ENCODE measurements at places on chromosomes 16 and 17.

DNA sequence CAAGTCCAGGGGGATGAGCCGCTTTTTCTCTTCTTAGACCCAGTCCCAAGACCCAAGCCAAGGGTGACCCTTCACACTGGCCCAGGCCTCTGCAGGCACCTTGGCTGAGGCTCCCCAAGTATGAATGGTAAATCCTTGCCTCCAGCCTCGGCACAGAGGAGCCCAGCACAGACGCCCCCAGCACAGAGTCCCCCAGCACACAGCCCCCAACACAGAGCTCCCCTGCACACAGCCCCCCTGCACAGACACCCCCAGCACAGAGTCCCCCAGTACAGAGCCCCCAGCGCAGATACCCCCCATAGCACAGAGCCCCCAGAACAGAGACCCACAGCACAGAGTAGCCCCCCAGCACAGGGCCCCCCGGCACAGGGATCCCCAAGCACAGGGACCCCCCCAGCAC is 1.0 kb upstream of the MCRIP2 start:
- DNase-seq: no peak

DNA sequence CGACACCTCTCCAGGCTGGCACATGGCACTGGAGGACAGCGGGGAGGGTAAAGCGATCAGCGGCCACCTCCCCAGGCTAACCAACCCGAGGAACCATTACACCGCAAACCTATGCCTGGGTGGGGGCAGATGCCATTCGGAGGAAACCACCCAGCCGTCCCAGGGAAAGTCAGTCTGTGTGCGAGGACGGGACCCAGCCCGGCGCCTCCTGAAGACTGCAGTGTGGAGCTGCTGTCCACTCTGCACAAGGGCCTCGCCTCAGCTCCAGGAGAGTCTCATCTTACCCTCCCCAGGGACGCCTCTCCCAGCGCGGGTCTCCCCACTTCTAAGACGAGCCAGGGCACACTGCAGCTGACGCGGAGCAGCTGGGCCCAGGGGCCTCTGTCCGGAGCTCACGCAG is 8.0 kb downstream of the SLC38A10 start:
- DNase-seq: no peak

DNA sequence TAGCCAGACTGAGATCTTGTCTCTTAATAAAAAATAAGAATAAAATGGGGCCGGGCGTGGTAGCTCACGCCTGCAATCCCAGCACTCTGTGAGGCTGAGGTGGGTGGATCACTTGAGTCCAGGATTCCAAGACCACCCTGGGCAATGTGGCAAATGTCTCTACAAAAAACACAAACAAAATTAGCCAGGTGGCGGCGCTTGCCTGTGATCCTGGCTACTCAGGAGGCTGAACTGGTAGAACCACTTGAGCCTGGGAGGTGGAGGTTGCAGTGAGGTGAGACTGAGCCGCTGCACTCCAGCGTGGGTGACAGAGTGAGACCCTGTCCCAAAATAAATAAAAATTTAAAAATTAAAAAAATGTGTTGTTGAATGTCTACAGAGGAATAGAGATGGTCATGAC is 2.9 kb upstream of the DEF8 start:
- DNase-seq: no peak

GRCh38 chr16:61002479-61003204 is 1033.6 kb downstream of the CDH8 start:
- no peak for DNase-seq

- no peak for DNase-seq
Observed at GRCh38 chr17:73013301-73013700, 79.2 kb downstream of the SLC39A11 start.

DNA sequence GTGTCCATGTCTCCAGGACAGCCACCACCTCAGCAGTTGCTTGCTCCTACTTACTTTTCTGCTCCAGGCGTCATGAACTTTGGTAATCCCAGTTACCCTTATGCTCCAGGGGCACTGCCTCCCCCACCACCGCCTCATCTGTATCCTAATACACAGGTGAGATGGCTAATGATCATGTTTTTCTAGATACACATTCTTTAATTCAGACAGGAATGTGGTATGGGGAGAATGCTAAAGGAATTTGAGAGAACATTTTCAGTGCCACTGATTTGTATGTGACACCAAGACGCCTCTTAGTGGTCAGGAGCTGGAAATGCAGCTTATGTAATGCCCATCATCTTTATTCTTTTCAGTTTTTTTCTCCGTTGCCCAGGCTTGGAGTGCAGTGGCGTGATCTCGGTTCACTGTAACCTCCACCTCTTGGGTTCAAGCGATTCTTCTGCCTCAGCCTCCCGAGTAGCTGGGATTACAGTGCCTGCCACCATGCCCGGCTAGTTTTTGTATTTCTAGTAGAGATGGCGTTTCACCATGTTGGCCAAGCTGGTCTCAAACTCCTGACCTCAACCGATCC is 8.9 kb upstream of the RAPGEFL1 start:
- DNase-seq: no peak

DNA sequence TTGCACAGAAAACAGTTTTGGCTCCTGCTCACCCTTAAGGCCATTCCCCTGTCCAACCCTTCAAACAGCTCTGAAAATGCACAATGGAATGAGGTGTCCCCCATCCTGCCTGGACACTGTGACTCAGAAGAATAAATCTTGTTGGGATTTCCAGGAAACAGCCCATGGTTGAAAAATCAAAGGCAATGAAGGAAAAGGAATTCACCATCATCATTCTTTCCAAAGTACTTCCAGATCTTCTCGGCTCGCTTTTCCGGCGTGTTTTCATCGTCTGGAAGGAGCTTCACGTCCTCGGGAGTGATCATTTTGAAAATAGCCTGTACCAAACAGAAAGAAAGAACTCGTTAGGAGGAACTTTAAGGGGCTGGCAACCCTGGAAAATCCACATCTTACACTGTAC is 4.3 kb downstream of the RCVRN start:
- no peak for DNase-seq

DNA sequence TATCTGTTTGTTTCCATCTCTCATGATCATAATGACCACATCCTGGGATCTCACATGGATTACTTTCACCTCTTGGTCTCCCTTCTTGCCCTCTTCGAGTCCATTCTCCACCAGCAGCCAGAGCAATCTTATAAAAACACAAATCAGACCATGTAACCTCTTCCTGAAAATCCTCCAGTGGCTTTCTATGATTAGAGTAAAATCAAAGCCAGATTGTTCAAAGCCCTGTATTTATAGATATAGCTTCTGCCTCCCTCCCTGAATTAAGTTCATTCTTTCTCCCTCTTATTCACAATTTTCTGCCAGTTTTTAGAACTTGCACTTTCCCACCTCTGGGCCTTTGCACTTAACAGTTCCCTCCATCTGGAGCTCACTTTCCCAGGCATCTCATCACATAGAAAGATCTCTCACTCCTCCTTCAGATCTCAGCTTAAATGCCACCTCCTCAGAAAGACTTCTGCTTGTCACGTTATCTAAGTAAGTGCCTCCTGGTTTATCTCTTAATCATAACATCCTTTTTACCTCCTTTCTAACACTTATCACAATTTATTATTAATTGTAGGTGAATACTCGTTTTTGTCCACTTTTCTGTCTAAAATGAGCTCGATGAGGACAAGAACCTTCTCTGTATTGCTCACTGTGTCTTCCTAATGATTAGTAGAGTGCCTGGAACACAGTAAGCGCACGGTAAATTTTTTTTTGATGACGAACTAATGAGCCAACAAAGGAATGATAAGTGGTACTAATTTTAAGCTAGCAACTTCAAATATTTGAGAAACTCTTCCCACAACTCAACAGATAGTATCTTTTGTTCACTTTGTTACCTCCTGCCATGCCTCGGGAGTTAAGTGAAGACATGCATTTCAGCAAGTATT is 80.5 kb downstream of the CYB561 start:
- no peak for DNase-seq

Measured in CMK (cell line).